ENCODE measurements at places on chromosomes 2 and 18. TPM values are rescaled to one million over a fixed set of nuclear protein-coding genes. Genes with fewer than 3 reads are reported as not detected.

ABCA12 gene
- total RNA-seq: not detected

MAL gene
- 0.54 TPM for total RNA-seq

EVX2 gene
- not detected for total RNA-seq

DNA sequence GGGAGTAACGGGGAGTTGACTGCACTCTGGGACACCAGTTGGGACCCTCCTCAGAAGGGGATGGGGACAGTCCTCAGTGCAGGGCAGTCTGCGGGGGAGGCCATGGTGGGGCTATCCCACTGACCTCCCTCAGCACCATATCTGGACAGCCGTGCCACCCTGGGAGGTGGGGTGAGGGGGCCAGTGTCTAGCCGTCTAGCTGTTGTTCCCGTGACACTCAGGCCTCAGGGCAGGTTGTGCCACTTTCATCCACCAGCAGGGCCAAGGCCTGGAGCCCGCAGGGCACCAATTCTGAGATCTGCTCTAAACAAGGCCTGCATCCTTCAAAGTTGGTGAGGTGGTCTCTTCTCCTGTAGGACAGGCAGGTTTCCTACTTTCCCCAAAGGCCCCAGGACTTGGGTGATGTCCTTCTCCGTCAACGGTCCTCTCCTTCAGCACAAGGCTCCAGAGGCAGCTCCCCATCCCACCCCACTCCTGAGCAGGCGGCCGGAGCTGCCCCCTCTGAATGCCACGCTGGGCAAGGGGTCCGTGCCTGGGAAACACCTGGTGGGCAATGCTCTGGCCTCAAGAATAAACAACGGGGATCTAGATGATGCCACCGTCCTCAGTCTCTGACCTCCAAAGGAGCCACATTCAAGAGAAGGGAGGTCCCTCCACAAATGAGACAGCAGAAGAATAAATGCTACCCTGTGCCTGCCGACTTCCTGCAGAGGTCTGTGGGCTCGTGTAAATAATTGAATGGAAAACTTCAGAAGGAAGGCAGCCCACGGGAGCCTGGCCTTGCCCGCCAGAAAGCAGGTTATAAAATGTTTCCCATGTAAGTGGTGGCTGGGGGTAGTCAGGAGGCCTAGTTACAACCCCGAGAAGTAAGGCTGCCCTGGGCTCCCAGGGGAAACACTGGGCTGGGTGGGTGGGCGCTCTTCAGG is 42.8 kb upstream of the PTMA start:
- no peak for DNase-seq

DNA sequence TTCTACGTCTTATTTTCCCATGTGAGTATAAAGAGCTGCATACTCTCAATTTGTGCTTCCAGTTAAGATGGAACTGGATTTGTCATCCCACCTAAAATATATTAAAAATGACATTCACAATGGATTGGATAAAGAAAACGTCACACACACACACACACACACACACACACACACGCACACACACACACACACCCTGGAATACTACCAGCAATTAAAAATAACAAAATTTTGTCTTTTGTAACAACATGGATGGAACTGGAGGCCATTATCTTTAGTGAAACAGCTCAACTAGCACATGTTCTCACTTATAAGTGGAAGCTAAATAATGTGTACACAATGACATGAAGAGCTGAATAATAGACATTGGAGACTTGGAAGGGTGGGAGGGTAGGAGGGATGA is 3.8 kb upstream of the QPCT start:
- DNase-seq: no peak

DNA sequence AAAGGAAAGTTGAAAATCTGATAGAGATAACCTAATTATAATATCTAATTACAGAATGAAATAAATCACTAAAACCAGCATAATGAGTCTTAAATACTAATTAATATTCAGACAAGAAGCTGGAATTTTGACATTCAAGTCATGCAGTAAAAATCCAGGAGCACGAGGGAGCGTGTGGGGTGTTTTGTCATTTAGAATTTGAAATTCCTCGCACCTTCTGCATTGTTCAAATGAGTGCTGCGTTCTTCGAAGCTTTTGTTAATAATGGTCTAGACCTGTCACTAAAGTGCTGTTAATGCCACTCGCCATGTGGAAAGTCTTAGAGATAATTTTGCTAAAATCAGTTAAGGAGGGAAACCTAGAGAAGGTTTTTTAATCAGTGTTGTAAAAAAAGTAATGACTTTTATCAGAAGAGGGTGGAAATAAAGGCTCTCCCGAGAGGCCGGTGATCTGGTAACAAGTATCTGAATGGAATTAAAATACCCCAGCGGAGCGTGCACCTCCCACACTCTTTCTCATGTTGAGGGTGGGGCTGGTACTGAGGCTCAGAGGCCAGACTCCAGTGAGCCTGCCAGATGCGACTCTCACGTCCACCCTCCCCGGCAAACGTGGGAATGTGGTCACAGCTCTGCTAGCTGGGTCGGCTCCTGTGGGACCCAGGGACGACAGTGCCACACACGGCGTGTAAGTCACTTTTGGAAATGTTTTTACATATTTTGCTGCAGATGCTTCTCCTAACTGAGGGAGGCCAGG is 69.4 kb upstream of the MYT1L start:
- DNase-seq: no peak

DNA sequence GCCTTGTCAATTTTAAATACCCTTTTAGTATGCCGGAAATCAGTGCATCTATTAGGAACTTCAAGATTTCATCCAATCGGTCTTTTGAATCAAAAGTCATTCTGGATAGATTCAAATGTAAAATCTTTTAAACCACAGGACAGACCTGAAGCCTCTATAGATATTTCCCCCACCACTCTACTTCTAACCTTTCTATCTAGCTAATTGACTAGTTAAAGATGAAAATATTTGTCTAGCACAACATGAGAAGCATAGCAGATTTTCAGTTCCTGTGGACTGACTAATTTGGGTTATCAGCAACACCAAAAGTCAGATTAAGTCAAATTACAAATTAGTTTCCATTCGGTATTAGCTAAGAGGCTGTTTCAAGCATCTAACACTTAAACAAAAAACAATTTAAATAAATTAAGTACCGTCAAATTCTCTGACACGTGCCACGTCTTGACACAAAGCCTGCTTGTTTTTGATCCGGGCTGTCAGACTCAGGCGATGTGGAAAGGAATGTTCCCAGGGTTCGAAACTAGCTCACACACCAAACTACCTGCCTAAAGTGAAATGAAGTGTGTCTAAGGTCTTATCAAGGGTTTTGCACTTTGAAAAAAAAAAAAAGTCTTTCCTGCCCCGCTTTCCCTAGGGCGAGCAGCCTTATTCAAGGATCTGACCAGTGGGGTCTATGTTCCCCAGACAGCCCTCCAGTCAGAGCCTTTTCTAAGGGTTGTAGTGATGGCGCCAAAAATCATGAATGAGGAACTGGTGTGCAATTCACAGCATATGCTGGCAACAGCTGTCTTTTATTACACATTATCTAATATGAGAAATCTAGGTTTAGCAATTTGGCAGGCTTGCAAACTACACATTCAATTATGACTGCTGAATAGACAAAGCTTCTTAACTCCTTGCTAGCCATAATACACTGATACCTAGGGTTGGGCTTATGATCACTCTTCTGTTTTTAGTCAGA is 4.7 kb downstream of the CYTIP start:
- DNase-seq: no peak

All from hematopoietic multipotent progenitor cell (in vitro differentiated cells).